Activated CD4-positive, alpha-beta T cell treated with anti-CD3 and anti-CD28 coated beads, Interleukin-2, Interleukin-4, amounts not matched to agents 100 ng/mL and 50 ng/mL, durations not matched to agents 16 hours and 8 hours (primary cell): ENCODE measurements at places on chromosomes 16 and 17.

GRCh38 chr16:88508376-88508867, 55.3 kb downstream of the ZFPM1 start:
- no peak for DNase-seq

- no peak for DNase-seq
Measured at GRCh38 chr16:74474416-74474815, 53.1 kb upstream of the CLEC18B start.

GRCh38 chr17:71067669-71068407, 898.5 kb downstream of the KCNJ2 start:
- no peak for DNase-seq

GRCh38 chr16:74749291-74750055, 25.1 kb downstream of the FA2H start:
- DNase-seq: no peak

DNA sequence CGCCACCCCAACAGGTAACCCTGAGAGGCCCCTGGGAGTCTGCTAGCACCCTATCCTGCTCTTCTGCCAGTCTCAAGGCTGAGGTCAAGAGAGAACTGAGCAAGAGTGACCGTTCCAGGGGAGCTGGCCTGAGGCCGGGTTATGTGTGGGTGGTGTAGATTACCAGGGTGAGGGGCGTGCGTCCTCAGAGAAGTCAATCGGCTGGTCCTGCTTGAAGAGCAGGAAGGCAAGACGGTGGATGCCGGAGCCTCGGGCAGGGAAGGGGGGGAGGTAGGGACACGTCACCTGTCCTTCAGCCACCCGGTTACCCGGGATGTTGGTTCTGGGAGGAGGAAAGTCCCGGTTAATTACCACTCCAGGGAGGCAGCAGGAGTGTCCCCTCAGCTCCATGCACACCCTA, 2.6 kb upstream of the TRIM65 start:
- DNase-seq: no peak

GRCh38 chr17:44636562-44636961, 19.7 kb upstream of the MEIOC start:
- no peak for DNase-seq

- no peak for DNase-seq
Measured at GRCh38 chr16:60203525-60204124, 1469.5 kb upstream of the GOT2 start.

DNA sequence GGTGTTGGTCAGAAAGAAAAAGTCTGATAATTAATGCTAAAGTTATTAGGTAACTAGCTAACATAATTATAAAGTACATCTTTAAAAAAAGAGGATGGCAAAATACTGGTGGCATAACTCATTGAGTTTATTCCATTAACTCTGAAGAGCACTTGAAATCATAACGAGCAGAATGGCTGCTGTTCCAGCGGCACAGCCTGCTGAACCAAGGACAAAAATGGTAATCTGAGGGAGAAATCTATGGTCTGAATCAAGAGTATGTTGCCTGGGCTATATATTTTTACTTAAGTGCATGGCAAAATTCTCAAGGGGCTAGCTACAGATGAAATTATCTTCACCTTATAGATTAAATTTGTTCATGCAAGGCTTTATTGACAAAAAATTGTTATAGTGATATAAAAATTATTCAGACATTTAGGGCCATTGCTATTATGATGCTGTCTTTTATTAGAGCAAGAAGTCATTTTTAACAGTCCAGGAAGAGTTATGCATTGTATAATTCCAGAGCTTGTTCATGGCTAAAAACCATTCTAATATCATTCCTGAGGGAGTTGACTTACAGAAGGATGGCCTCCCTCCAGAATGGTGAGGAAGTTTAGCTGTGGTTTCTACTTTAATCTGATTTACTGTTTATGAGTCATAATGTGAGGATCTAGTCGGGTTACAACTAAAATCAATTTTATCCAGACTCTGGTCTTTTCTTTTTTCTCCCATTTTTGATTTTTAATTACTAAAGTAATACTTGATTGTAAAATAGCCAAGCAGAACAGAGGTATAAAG, 41.4 kb upstream of the ANKFN1 start:
- DNase-seq: no peak

GRCh38 chr17:43945074-43945829, 3.0 kb upstream of the PPY start:
- DNase-seq: no peak

DNA sequence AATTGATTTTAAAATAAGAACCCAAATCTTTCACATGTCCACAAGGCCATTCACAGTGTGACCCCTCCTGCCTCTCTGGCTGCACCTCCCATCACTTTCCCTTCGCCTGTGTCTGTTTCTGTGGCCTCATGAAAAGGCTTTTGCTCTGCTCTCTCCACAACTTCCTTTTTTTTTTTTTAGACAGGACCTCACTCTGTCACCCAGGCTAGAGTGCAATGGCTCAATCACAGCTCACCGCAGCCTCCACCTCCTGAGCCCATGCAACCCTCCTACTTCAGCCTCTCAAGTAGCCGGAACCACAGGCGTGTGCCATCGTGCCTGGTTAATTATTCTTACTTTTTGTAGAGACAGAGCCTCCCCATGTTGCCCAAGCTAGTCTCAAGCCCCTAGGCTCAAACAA, 197.1 kb downstream of the ABCC12 start:
- no peak for DNase-seq

GRCh38 chr16:69930117-69930776, 20.9 kb upstream of the CLEC18A start:
- DNase-seq: peak; percentile 63

DNA sequence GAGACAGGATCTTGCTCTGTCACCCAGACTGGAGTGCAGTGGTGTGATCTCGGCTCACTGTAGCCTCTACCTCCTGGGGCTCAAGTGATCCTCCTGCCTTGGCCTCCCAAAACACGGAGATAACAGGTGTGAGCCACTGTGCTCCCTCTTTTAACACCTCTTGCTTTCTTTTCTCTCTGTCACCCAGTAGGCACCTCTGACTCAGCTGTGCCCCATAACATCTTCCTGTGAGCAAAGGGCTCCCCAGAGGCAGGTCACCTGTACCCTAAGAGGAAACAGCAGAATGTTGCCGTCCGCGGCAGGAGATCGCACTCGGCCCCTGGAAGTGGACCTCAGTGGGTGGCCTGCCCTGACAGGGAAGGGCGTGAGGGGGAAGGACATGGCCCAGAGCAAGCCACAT, 918 bp upstream of the NLRC3 start:
- peak; percentile 54 for DNase-seq

DNA sequence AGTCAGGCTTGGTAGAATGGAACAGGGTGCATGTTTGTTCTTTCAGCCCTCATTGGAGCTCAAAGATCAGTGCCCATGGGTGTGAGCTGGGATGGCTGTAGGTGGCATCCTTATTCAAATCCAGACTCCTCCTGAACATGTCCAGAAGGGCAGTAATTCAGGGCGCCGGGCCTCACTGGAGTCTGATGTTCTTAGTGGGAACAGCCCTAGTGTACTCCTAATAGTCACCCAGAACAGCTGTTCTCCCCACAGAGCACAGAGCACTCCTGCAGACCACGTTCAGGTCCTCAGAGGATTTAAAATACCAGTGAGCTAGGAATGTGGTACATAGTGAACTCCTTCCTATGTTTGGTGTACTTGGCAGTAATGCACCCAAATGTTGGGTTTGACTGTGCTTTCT, 96.2 kb downstream of the BANP start:
- no peak for DNase-seq

DNA sequence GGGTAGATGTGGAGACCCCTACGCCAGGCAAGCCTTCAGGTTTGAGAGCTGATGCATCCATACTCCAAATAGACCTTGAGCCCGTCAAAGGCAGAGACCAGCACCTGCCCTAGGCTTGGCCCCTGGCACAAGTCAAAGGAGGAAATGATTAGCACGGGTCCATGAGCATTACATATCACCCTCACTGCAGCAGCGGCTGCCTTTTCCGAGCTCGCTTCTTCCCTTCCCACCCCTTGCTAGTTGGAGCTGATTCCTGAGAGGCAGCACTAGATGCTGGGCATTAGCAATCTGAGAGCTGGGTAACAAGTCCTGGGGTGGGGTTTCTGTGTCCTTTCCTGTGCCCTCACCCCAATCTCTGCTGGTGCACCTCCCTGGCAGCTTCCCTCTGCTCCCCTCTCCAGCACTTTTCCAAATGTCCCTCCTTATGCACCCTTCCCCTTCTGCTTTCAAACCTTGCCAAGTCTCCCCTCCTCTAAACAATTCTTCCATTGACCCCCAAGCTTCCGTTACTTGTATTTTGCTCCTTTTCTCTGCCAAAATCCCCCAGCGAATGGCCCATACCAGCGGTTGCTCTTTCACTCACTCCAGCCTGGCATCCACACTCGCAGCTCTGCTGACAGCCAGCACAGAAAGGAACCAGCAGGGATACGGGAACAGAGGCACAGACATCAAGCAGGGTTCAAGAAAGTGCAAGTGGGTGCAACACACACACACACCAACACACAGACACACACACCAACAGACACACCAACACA, 3.0 kb downstream of the CDRT4 start:
- no peak for DNase-seq

DNA sequence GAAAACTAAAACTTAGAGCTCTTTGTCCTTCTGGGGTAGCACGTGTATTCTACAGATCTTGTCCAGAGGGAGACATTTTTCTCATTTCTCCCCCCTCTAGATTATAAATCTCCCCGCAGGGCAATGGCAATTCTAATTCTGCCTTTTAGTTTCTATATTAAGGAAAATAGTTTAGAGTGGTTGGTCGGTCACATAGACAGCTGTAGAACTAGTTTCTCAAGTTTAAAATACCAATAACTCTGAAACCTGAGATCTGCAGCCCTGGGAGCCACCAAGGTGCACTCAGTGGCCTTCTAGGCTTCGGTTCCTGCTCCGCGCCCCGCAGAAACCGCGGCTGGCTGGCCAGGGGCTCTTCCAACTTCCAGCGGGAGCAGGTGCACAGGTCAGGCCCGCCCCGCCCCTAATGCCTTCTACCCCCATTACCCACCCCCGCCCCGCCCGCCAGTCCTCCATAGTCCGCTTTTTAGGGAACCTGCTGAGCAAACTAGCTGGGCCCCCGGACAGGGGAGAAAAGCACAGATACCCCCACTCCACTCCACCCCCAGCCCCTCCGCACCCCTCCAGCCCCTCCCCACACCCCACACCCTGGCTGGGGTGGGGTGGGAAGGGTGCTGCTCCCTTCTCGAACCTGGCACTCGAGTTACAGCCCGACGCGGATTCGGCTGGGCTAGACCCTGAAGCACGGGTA, 431 bp downstream of the SLFN11 start:
- DNase-seq: peak; percentile 14

DNA sequence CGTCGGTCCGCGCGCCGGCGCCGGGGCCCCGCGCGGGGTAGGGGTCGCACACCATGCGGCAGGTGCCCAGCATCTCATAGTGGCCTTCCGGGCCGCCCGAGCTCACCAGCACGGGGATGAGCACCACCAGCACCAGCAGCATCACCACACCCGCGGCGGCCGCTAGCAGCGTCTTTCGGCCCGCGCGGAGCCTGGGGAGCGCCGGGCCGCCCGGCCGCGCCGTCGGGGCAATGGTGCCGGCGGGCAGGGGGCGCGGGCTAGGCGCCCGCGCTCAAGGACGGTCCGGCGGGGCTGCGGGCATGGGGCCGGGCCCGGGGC, 237 bp downstream of the C1QL1 start:
- DNase-seq: no peak

GRCh38 chr17:9258115-9259015, 237.1 kb downstream of the NTN1 start:
- no peak for DNase-seq

- no peak for DNase-seq
Measured at GRCh38 chr17:5922476-5922875, 147.7 kb upstream of the WSCD1 start.

GRCh38 chr16:78574571-78574970, 475.1 kb downstream of the WWOX start:
- DNase-seq: no peak

DNA sequence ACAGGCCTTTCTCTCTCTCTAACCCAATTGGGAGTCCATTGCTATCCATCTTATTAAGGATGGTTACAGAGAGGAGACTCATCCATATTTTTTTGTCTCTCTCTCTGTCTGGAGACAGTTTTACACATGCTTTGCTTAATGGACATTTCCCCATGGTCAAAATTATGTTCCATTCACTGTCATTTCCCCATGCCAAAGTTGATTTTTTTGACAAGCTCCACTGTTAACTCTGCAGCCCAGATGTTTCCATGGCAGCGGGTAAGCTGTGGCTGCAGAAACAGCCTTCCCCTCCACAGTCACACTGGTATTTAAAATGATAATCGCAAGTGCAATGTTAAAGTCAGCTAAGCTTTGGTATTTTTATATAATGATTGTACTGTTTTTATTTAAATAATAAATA, 63.9 kb upstream of the HLF start:
- no peak for DNase-seq

DNA sequence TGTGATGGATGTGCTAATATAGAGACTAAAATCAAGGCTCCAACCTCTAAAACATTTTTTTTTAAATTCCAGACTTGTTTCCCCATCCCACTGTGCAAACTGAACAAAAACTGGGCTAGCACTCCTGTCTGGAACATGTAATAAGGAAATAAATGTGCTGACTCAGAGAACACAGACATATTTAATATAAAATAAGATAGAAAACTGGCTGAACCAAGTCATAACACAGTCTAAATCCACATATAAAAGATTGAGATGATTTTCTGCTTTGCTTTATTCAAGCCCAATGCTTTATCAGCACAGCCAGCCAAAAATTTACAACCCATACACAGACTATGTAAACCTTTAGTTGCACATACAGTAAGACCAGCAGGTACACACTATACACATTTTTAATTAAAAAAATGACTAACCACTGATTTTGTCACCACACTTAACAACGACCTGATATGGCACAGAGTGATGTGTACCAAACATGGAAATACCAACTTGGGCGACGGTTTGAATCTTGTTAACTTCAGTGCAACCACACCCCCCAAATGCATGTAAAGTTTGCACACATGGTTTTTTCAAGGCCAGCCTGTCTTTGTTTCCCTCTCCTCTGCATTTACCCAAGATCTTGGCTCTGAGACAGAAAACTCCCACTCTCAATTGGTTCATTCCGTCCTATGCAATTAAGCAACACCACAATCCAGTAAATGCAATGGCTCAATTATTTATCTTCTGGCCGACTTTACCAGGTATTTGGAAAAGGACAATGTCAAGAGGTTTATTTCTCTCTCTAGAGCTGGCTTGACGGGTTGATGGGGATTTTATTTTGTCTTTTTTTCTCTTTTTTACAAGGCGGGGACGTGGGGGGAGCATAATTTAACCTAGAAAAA, 1.2 kb downstream of the STAT3 start:
- peak; percentile 23 for DNase-seq

GRCh38 chr17:30929081-30929633, 7.4 kb downstream of the ADAP2 start:
- DNase-seq: no peak

DNA sequence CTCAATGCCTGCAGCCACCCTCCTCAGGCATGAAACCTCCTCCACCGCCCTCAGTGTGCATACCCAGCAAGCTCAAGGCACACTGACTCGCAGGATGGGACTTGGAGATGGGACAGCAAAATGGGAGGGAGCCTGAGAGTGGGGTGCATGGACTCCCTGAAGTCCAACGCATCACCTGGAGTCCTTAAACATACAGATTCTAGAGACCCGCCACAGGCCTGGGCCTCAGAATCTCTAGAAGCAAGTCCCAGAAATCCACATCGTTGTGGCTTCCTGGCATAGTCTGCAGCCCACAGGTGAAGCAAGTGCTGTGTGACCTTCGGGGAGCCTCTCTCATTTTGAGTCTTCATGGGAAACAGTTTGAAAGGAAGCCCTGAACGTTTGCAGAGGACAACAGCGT, 3.6 kb upstream of the TBX21 start:
- no peak for DNase-seq
